ENCODE measurements at places on chromosomes 11 and 22. TPM values are rescaled to one million over a fixed set of nuclear protein-coding genes. Genes with fewer than 3 reads are reported as not detected.

The SAA4 gene
- not detected for total RNA-seq

The MS4A7 gene
- not detected for total RNA-seq

The SLC22A8 gene
- total RNA-seq = not detected

The POU2AF2 gene
- total RNA-seq = not detected

The PRG3 gene
- not detected for total RNA-seq

The PARVG gene
- not detected for total RNA-seq

The GP1BB gene
- total RNA-seq = not detected

The RNF121 gene
- 56.3 TPM for total RNA-seq

The KRTAP5-8 gene
- total RNA-seq = not detected

The PDGFD gene
- total RNA-seq = 8.6 TPM

The APOBEC3A gene
- total RNA-seq = not detected

The MRGPRX4 gene
- total RNA-seq = not detected

The MCHR1 gene
- total RNA-seq = not detected

The CSF2RB gene
- not detected for total RNA-seq

The H19 gene
- total RNA-seq = 13.2 TPM

The LRRC4C gene
- total RNA-seq = not detected

The OR52K2 gene
- not detected for total RNA-seq

The TREH gene
- not detected for total RNA-seq

The PHOX2A gene
- not detected for total RNA-seq

The ROBO3 gene
- 2.7 TPM for total RNA-seq

The HBG1 gene
- not detected for total RNA-seq

The ASCL2 gene
- total RNA-seq = not detected

The SMTNL1 gene
- total RNA-seq = not detected

The TENM4 gene
- total RNA-seq = 0.01 TPM

The EFCAB6 gene
- total RNA-seq = 0.35 TPM

The GAS2L1 gene
- total RNA-seq = 29.0 TPM

The SYCE3 gene
- total RNA-seq = 0.46 TPM

The LPXN gene
- total RNA-seq = 3.3 TPM

The IL17REL gene
- not detected for total RNA-seq

The SOX10 gene
- not detected for total RNA-seq

The SCO2 gene
- 3.2 TPM for total RNA-seq

The SLC25A1 gene
- 59.3 TPM for total RNA-seq
